ENCODE measurements at places on chromosomes 2 and 18. TPM values are rescaled to one million over a fixed set of nuclear protein-coding genes. Genes with fewer than 3 reads are reported as not detected.

WIPF1 gene
- 12.2 TPM for polyA plus RNA-seq

TMEM169 gene
- polyA plus RNA-seq: 0.14 TPM

DNA sequence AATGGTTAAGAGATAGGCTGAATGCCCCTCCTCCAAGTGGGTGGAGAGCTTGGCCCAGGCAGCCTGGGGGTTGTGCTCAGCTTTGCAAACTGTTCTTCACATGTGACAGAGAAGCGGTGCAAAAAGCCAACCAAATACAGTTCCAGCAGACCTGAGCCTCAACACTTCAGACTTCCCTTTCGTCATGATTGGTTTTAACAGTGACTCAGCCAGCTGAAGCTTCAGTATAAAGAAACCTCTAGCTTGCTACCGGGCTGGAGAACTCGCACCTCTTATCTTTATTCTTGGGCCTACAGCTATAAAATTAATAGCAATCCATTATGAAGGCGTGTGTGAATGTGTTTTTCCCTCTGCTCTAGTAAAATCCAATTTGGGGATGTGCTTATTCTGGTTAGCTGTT is 20.0 kb downstream of the SETBP1 start:
- peak; percentile 58 for DNase-seq

DNA sequence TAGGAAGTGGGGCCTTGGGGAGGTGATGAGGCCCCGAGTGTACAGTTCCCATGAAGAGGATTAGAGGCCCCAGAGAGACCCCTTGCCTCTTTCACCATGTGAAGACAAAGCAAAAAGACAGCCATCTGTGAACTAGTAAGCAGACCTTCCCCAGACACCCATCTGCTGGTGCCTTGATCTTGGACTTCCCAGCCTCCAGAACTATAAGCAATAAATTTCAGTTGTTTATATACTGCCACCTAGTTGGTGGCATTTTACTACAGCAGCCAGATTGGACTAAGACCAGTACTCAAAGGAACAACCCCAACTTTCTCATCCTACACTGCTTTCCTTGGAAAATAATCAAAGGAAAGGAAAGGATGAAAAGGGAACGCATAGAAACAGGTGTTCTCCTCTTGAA is 27.9 kb upstream of the CREG2 start:
- no peak for DNase-seq

GRCh38 chr2:110903548-110903947 is 171.2 kb downstream of the ACOXL start:
- DNase-seq: peak; percentile 42

DNA sequence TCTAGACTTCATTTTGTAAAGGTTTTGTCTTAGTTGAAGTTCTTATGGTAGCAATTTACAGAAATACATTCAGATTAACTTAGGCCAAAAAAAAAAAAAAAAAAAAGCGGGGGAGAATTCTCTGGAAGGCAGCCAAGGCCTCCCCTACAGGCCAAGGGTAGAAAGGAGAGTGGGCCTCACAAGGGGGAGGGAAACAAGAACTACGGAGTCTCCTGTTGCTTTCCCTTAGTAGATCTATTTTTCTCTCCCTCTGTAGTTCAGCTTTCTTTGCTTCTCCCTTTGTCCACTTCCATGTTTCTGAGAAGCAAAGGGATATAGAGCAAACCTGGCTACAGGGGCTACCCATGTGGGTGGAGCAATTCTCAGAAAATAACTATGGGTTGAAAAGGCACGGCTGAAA is 2.4 kb upstream of the STK11IP start:
- DNase-seq: no peak

DNA sequence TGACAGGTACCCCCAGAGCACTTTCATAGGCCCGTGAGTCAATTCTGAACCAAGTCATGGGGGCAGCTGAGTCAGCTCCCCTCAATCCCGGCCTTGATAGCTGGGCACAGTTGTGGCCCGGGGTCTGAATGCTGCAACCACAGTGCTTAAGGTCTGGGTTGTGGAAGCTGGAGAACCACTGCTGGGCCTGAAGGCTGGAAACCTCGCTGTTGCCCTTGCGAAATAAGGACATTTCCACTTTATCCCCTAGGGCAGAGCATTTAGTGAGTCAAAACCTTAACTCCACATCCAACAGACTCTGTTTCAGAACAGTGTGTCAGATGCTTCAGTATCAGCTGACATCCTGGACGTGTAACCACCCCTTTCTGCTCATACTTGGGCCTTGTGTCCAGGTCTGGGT is 58.6 kb downstream of the SP110 start:
- DNase-seq: no peak

- no peak for DNase-seq
Measured at GRCh38 chr2:212918336-212918735, 233.1 kb downstream of the IKZF2 start.

DNA sequence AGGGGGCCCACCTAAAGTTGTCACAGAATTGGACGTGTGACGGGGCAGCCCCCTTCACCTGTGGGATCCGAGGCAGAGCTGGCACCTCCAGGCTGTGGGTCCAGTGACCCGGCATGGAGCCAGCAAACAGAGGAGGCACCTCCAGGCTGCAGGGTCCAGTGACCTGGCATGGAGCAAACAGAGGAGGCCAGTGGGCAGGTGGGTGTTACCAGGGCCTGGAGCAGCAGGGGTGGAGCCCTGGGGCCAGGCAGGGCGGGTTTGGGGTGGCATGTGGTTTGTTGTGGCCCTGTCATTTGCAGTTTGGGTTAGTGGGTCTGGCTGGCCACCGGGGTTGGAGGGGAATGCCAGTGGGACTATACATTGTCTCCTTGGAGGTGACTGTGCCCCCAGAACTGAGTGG is 68.2 kb downstream of the HPCAL1 start:
- no peak for DNase-seq

GRCh38 chr18:48761582-48761981 is 189.2 kb downstream of the SMAD7 start:
- DNase-seq: no peak
